ENCODE measurements at places on chromosomes 1 and 21.
A peak's percentile ranks its signal among the peaks of the same experiment; 100 is the strongest.

DNA sequence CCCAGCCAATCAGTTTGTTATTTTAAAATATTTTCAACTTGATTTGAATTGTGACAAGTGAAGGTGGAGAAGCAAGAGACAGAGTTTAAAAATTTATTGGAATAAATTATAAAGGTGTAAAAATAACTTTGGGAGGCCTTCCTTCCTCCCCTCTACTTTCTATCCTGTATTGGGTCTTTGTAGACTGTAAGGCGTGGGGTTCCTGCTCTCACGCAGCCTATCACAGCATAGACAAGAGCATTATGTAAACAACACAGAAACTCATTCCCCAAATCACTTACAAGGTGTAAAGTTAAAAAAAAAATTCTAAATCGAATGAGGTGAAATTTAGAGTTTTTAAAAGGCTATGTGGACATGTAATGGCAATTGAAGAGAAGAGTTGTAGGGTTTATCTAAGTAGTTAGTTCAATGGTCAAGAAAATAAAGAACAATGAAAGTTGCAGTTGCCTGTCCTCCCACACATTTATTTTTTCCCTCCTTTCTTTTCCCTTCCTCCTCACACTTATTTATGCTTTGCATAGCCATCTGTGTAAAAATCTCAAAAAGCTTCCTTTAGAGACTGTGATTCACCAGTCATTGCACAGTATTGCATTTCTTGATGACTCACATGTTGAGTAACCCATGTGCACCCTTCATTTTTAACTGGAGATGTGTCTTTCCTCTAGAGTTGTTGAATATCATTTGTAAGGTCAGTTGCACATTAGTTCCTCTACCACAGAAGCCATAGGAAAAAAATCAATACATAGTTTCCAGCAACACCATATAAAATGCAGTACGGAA lies 242.2 kb downstream of the PTPRC start:
- peak; percentile 80 for DNase-seq

DNA sequence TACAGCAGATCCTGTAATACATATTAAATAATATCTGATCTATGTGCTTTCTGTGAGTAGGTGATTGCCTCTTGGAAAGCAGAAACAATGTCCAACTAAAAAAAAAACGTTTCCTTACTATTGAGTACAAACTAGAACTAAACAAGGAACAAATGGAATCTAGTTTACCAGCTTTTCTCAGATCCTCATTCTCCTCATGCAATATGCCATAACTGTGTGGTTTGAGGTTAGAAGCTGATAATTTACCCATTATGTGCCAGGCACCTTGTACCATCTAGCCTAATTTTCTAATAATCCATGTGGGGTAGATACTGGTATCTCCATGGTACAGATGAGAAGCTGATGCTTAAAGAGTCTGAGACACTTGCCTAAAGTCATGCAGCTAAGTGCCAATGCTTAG lies 154.7 kb downstream of the PTGER3 start:
- no peak for DNase-seq

GRCh38 chr1:156112276-156113137 lies 2.0 kb upstream of the LMNA start:
- DNase-seq, result peak; percentile 51

- DNase-seq, result peak; percentile 79
Observed at GRCh38 chr1:74652711-74653139, 20.9 kb downstream of the ERICH3 start.

GRCh38 chr1:196896355-196896754 lies 8.5 kb downstream of the CFHR4 start:
- DNase-seq, result no peak

DNA sequence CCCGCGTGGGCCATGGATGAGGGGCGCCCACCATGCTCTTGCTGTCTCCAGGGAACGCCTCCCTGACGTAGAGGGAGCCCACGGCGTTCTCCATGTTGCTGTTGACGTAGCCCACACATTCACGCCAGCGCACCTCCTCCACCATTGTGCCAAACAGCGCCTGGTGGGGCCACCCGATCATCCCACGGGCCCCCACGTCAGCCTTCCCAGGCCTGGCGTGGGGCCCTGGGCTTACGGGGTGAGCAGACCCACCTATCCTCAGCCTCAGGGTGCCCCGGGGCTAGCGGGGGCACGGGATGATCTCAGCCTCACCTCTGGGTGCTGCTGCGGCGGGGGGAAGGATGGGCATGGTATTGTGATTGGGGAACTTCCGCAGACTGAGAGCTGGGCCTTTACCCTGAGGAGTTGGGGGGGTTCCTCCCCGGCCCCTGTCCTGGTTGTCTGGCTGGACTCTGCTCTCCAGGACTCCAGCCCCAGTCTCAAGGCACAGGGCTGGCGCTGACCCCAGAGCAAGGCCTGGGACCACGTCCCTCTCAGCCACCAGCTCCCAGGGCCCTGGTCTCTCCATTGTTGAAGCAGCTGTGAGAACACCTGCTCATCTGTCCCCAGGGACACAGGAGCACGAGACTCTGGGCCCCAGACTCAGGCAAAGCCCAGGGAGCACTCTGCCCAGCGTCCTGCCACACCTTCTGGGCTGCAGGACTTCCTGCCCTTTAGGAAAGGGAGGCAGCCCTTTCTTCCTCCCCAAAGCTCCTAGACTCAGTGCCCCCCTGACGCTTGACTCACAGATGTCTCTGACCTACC lies 10.2 kb downstream of the PRXL2B start:
- no peak for DNase-seq

DNA sequence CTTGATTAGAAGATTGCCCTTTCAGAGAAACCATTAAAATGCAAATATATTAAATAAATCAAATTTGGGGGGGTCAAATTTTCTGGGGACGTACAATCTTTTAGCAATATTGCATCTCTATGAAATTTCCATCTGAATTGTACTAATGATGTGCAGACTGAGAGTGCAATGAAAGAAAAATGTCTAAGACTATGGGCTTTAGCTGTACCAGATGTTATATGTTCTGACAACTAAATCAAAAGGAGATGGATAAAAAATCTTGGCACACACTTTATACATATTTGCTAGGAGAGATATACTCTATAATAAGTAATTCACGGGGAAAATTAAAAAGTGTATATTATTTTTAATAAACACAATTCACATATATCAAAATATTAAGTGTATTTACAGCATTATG lies 13.0 kb upstream of the PLPPR5 start:
- no peak for DNase-seq

DNA sequence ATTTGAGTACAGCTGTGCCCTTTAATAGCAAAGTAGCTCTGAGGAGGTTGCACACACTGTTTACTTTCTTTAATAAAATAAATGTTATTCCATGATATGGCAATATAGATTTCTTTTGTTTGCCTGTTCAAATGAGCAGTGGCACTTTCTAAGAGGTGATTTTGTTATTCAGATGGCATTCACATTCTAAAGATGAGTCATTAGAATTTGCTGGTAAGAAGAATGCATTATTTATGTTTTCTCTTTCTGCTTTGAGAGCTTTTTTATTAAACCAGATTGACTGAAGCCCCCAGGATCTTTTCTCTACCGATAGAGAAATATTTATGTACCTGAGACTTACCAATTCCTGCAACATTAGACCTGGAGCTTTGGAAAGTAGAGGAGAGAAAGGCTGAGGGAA lies 11.2 kb upstream of the LEPR start:
- no peak for DNase-seq

GRCh38 chr1:169081503-169082123 lies 24.9 kb upstream of the ATP1B1 start:
- no peak for DNase-seq

DNA sequence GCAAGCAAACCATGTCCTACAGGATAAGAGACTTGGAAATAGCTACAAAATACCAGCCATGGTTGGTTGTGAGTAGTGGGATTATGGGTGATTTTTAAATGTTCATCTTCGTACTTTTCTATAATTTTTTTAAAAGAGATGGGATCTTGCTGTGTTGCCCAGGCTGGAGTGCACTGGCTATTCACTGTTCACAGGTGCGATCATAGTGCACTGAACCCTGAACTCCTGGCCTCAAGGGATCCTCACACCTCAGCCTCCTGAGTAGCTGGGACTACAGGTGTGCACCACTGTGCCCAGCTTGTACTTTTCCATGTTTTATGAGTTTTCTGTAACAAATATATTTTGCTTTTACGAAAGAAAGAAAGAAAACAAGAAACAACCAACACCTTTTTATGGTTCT lies 224.2 kb downstream of the FOXD2 start:
- no peak for DNase-seq

DNA sequence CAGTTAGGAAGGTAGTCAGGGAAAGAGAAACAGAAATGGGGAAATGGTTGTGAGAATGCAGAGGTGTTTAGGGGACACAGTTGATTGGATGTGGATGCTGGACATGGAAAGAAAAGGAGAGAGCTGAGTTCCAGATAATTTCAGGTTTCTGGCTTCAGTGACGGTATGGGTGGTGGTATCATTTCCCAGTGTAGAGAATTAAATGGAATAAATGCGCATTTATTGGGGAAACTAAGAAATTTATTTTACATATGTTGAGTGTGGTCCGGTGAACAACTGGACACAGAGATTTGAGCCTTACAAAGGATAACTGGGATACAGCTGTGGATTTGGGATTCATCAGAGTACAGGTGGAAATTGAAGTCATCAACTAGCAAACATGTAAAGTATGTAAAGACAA lies 12.4 kb upstream of the ZNF281 start:
- no peak for DNase-seq

GRCh38 chr1:234348964-234349363 lies 24.3 kb upstream of the COA6 start:
- DNase-seq, result no peak

DNA sequence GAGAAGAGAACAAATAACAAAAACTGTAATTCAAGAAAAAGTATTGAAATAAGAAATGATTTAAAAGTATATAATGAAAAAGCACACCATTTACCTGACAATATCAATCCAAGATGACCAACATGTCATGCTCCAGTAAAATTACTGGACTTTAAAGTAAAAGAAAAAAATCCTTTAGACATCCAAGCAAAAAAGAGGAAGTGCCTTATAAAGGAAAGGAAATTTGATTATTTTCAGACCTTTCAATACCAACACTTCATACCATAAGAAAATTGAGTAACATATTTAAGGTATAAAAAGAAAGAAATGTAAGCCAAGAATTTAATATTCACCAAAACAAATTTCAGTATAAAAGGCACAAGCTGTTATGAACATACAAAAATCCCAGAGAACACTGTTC lies 46.2 kb upstream of the SSX2IP start:
- no peak for DNase-seq

DNA sequence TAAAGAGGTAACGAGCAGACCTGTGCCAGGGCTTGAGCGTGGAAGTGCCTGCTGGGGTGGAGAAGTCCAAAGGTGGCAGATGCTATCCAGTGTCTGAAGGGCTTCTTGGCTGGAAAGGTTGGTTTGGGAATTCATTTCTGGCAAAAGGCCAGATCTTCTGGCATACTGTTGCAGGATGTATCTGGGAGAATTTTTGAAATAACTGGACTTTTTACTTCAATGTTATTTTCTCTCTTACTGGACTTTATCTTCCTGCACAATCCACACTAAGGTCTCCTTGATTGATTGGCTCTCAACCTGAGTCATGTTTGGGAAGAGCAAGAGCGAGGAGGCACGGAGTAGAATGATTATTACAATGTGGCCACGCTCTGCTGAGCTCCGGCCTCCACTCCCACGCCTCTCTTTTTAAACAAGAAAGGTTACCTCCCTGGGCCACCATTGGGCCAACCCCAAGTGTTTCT lies 278.4 kb downstream of the TM2D1 start:
- DNase-seq, result no peak

DNA sequence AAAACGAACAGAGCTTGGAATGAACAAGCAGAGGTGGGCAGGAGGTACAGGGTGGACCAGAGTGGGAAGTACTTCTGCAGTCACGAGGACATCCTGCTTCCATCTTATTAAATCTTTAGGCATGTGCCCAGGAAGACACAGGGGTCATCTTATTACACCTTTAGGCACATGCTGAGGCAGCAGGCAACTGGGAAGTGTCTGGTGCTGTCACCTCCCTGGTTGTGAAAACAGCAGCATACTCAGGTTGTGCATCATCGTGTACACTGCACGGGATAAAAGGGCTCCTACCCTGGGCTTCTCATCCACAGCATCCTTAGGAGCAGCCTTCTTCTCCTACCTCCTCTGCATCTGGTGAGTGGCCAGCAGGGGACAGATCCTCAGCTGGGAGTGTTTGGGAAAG lies at the start of gene LCE3C:
Gene LCE3C (plus strand): TSS at position 301 of the 400 bp plus-strand sequence. CDS start 498 bp downstream, outside the sequence.
- no peak for DNase-seq

DNA sequence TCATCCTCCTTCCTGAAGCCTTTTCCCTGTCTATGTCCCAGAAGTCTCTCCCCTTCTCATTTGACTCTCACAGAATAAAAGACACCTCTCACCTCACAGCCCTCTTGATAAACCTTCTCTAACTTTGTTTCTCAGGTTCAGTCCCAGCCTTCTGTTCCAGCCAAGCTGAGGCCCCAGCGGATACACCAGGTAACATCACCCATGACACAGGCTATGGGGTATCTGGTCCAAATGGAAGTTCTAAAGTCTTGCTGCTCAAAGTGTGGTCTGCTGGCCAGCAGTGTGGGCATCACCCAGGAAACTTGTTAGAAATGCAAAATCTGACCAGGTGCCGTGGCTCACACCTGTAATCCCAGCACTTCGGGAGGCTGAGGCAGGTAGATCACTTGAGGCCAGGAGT lies 23.2 kb downstream of the LY9 start:
- DNase-seq, result no peak

DNA sequence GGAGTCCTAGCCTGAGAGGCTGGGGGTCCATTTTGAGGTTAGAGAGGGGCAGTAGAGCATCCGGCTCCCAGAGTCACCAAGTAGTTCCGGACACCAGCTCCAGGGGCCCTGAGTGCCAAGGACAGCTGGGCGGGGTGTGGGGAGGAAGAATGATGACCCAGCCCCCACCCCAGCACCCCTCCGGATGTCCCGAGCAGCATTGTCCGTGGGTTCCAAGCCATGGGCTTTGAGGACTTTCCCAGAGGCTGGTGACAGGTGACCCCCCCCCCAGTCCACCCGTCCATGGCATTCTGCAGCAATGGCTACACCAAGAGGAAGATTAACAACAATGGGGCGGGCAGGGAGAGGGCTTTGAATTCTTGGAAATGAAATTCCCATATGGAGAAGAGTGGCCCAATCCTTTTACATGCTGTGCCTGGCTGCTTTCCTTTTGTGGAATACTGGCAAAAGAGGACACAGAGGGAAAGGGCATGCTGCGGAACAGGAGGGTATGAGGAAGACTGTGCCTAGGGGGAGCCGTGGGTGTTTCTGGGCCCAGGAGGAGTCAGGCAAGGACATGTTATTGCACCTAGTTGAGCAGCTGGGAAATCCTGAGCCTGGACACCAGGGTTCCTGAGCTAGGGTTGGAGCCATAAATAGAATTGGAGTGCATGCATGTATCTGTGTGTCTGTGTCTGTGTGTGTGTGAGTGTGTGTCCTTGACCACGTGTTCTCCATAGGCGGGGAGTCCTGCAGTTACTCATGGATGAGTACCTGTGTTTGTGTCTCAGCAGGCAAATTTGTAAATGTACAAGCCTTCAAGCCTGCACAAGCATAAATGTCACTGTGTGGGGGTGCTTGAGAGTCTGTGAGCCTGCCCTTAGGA lies 956 bp downstream of the ATP1A2 start:
- peak; percentile 44 for DNase-seq

DNA sequence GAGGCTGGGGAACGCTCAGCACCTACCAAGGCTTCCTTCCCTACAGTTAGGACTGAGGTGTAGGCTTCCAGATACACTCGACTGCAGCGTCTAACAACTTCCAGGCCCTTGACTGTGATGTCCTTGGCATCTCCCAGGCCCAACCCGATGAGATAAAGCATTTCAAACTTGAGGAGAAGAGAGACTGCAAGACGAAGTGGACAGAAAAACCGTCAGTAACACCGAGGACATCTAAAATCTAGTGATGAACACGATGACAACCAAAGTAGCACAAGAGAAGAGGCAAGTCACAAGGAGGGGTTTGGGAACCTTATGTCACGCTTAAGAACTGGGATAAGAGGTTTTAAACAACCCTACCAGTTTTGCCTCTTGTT lies 314 bp downstream of the DPH5 start:
- no peak for DNase-seq

GRCh38 chr21:27114111-27114510 lies 147.2 kb upstream of the ADAMTS5 start:
- DNase-seq, result no peak

Data from astrocyte of the hippocampus (primary cell).